ENCODE measurements at places on chromosomes 4 and X. TPM values are rescaled to one million over a fixed set of nuclear protein-coding genes. Genes with fewer than 3 reads are reported as not detected.

P2RY4 gene
- 1.4 TPM for total RNA-seq

PRKG2 gene
- not detected for total RNA-seq

DNA sequence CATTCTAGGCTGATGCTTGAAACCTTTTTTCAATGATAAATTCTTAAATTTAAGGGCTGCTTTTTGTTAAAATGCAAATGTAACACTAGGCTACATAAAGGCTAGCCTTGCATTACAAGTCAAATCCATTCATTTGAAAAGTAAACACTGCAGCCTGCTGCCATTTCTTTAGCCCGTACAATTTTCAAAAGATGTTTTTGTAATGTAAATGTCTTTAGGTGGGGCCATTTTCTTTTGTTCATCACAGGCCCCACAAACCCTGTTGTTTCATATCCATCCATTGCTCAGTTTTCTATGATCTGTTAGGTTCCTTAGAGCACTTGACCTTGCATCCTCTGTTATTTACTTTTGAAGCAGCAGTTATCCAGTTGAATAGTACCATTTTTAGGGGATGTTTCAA, 296.2 kb upstream of the AMOT start:
- no peak for DNase-seq

- no peak for DNase-seq
Observed at GRCh38 chr4:163591614-163592020, 97.1 kb downstream of the TMA16 start.

GRCh38 chr4:2352171-2352570, 66.3 kb downstream of the ZFYVE28 start:
- DNase-seq: no peak
